Stimulated activated CD4-positive, alpha-beta T cell treated with anti-CD3 and anti-CD28 coated beads, TNF-alpha, amount 100 ng/mL, for 1 hour (primary cell): ENCODE measurements at places on chromosomes 1 and 21.

- DNase-seq = no peak
Measured at GRCh38 chr1:157106813-157107189, 7.2 kb upstream of the ETV3L start.

DNA sequence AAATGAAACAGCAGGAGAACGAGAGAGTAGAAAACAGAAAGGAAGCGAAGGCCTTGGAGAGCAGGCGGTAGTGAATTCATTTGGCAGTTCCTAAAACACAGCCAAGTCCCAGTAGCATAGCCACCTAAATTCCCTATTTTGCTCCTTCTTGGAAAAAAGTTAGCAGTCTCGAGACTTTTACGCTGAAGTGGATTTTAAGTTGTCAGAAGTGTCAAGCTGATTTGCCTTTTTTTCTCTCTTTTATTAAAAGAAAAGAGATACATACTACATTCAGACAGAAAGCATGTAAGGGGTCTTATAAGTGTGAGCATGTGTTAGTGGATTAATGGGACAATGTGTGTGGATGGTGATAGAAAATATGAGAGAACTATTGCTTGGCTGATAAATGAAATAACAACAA is 19.2 kb downstream of the NFIA start:
- no peak for DNase-seq

GRCh38 chr1:116693759-116694480 is 26.4 kb upstream of the IGSF3 start:
- DNase-seq = no peak

- DNase-seq = no peak
Measured at GRCh38 chr1:220430586-220430985, 97.3 kb upstream of the MARK1 start.

GRCh38 chr21:43894206-43894577 is 29.2 kb downstream of the AGPAT3 start:
- no peak for DNase-seq

DNA sequence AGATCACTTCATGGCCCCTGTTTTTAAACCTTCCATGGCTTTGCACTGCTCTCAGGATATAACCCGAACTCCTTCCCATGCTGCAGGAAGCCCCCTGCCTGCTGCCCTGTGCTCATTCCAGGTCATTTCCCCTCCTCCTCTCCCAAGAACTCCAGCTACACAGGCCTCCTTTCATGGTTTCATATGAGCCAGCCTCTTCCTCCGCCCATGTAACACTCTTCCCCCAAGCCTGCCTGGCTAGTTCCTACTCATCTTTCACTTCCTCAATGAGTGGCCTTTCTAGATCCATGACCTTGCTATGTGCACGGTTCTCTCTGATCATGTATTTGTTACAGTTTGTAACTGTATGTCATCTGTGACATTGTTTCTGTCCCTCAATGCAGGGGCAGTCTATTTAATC is 3.1 kb upstream of the NCF2 start:
- no peak for DNase-seq

DNA sequence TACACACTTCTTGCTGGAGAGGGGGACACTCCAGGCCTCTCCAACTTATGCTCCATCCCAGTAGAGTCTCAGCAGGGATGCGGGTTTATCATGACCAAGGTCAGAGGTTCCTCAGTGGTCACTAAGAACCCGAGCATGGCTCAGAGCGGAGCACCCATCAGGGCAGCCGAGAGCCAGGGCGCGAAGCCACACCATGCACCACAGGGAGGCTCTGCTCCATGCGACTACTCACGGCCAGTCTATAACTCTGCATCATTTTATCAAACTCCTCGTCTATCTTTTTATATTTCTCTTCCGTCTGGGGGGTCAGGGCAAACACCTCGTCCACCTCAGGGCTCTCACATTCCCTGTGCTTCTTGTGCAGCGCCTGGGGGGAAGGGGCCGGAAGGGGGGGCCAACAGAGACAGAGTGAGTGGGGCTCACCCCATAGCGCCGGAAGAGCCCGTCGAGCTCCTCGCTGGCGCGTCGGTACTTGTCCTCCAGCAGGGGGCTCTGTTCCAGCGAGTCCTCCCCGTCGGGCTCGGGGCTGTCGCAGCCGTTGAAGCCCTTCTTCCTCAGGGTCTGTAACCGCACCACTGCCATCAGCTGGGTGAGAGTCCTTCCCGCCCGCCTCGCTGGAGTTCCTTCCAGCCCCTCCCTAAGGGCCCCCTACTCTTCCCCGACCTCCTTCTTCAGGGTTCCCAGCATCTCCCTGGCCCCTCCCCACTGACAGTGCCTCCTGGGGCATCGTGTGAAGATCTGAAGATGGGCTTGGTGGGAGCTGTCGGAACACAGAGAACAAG is 20.0 kb downstream of the MEF2D start:
- DNase-seq = peak; percentile 53

DNA sequence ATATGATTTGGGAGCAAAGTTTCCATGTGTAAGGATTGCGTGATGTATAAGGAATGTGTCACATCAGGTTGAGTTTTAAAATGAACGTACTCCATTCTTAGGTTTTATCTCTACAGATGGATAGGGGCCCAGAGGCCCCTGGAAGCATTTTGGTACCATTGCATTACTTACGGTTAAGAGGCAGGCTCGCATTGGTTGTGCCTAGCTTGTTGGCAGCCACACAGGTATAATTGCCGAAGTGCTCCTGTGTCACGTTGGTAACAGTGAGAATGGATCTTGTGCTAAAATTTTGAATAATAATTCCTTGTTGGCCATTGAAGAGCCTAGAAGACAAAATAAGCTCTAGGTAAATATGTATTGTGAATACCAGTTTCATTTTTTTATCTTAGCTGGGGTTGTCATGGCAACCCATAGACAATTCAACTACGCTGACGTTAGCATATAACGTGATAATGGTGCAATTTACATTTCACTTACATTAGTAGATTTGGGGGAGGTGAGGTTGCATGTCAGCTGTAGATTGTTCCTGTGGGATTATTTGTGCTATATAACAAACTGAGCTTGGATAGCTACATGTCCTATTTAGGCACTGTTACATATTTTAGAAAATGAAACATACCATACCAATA is 511.9 kb upstream of the ZRANB2 start:
- no peak for DNase-seq

- no peak for DNase-seq
Measured at GRCh38 chr1:22618056-22618455, 18.4 kb upstream of the C1QA start.

DNA sequence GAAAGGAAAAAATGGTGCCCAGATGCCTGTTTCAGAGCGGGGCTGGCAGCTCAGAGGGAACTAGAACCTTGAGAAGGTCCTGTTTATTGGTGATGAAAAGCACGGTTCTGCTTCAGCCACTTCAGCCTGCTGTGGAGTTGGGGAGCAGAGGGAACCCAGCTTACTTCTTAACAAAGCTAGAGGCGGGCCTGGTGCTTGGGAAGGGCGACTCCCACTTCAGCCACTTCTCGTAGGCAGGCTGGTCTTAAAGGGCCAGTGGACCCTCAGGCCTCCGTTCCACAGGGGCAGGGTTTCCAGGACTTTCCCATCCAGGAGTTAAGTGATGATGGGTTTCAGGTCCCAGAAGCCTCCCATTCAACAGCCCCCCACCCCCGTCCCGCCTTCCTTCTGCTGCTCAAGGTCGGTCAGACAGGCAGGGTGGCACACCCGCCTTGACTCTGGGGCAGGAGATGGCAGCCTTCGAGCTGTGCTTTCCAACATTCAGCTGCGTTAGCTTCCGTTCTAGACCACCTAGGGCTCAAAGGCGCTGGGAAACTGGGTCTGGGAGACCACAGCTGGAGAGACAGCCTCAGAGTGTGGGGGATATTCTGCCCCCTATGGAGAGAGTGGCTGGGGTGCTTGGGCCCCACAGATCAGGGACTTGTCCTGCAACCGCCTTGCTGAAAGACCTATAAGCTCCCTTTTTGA is 3.4 kb downstream of the RUNX3 start:
- DNase-seq = no peak

DNA sequence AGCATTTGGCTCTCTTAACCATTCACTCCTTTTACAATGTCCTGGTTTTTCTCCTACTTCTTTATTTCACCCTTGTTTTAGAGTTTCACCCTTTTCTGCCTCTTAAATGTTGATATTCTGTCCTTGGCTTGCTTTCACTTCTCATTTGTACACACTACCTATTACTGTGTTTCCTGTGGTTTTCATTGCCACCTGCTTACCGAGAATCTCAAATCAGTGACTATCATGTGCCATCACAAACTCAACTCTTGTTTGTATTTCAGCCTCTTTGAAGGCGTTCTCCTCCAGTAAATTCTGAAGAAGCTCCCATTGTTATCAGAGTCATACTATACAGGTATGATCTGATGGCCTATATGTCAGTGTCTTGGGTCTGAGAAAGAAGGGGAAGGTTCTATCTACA is 65.7 kb downstream of the NPHS2 start:
- no peak for DNase-seq

DNA sequence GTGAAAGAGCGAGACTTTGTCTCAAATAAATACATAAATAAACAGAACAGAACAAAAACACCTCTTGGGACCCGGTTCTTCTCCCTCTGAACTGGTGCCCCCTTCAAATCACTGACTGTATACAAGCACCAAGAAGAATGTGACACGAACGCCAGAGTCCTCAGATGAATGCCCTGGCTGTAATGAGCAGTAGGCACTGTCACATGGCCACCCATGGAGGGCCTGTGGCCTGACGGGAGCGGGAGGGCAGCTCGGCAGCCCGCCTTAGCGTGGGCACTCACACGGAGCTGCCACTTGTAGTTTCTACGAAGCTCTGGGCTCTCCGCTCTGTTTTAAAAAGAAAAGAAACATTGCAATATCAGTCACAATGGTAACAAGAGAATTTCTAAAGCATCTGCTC is 146.0 kb downstream of the PEX14 start:
- DNase-seq = no peak

GRCh38 chr1:235295902-235296350 is 32.1 kb downstream of the ARID4B start:
- DNase-seq = no peak

- no peak for DNase-seq
Measured at GRCh38 chr1:222047366-222047765, 305.5 kb upstream of the DUSP10 start.

GRCh38 chr1:12456979-12457378 is 161.0 kb downstream of the DHRS3 start:
- DNase-seq = no peak

GRCh38 chr1:36603461-36603860 is 120.7 kb upstream of the CSF3R start:
- no peak for DNase-seq

DNA sequence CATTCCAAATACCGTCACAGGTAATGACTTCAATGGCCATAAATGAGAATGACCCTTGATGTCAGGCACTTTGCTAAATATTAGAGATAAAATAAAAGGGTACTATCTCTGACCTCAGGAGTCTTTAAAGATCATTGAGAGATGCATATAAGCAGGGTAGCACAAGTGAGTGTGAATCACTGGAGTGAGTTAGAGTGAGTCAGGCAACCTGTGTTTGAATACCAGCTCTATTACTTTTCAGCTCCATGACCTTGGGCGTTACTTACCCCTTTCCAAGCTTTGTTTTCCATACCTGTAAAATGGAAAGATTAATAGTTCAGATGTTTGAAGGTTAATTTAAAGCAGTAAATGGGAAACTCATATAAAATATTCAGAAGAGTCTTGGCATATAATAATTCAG is 1058.0 kb upstream of the ADGRL4 start:
- no peak for DNase-seq

DNA sequence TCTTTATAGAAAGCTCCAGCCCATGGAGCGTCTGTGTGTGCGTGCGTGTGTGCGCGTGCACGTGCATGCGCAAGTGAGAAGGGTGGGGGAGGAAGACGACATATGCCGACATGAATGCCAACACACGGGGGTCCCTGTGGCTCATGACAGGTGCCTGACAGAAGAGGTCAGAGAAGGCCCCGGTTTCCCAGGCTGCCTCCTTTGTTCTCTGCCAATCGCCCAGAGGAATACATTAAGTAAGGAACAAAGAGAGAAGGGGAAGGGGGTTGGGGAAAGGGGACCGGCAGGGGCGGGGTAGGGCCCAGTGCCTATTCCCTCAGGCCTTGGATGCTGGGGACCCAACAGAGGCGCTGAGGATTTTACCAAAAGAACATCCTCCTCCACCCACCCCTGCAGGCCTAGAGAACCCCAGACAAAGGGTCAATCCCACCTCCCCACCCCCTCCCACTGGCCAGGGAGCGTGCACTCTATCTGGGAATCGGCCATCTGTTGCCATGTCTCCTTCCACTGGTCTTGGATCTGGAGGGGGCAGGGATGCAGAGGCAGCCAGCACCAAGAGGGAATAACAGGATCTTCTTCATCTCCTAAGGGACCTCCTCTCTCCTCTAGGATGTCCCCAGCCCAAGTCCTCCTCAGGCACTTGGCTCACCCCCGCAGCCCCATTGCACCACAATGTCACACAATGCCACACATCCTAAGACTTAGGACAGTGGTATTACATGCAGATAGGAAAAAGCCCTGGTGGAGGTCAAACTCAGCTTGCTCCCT is 39.4 kb downstream of the PIK3C2B start:
- DNase-seq = no peak

- DNase-seq = no peak
Measured at GRCh38 chr1:247111700-247112478, 7.7 kb upstream of the ZNF669 start.

DNA sequence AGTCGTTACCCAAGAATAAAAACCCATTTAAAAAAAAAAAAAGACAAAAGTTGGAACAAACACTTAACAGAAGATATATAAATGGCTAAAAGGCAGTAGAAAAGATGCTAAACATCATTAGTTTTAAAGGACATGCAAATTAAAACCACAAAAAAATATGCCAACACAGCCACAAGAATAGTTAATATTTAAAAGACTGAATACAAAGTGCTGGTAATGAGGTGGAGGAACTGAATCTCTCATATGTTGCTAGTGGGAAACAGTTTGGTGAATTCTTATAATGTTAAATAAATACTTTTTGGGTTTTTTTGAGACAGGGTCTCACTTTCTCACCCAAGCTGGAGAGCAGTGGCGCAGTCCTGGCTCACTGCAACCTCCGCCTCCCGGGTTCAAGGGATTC is 10.0 kb downstream of the LRRC40 start:
- DNase-seq = no peak

- no peak for DNase-seq
Measured at GRCh38 chr1:112507336-112507735, 1.4 kb upstream of the WNT2B start.

GRCh38 chr1:226429858-226430715 is 22.2 kb upstream of the PARP1 start:
- no peak for DNase-seq

- DNase-seq = no peak
Measured at GRCh38 chr1:210076620-210077019, 138.6 kb downstream of the SYT14 start.
